Right forelimb (tissue), 1 donor: ENCODE measurements at places on chromosomes 12 and 14.
A peak's percentile ranks its signal among the peaks of the same experiment; 100 is the strongest.

- DNase-seq = no peak
These were observed 18.3 kb upstream of the TSPAN11 start for GRCh38 chr12:30908076-30908721.

DNA sequence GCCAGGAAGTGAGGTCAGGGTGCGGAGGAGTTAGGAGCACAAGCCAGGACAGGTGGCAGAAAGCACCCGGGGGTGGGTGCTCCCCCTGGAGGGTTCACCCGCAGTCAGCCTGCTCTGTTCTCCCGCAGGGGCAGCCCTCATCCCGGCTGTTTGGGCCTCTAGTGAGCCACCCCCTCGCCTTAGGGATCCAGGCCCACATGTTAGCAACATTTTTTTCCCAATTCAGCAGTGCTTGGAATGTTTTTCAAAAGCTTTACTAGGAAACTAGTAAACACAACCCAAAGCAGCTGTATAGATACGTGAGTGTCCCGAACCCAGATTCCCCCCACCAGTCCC is 28.5 kb upstream of the NXPH4 start:
- no peak for DNase-seq

- DNase-seq = peak; percentile 73
These were observed at the start of gene ALX1 for GRCh38 chr12:85280165-85280983. TSS of gene ALX1 (plus strand) at chr12:85280220. CDS start at chr12:85280262, 42 bp downstream.

DNA sequence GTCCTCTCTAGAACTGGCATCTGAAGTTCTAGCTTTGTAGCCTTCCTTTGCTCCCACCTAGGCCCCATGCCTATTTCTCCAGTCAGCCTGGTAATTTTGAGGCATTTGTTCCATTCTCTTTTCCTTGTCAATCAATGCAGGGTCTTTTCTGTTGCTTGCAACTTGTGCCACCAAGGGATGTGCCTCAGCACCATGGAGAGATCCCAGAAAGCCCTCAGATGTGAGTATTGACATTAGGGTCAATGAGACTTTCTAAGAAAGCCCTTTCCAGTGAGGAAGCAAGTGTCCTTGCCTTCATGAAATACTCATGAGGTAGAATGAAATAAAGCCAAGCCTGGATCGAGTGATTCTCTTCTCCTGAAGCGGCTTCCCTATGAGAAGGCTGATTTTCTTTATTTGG is 213.9 kb downstream of the SLC15A4 start:
- no peak for DNase-seq

GRCh38 chr12:69204191-69204590 is 35.2 kb upstream of the CPSF6 start:
- no peak for DNase-seq

DNA sequence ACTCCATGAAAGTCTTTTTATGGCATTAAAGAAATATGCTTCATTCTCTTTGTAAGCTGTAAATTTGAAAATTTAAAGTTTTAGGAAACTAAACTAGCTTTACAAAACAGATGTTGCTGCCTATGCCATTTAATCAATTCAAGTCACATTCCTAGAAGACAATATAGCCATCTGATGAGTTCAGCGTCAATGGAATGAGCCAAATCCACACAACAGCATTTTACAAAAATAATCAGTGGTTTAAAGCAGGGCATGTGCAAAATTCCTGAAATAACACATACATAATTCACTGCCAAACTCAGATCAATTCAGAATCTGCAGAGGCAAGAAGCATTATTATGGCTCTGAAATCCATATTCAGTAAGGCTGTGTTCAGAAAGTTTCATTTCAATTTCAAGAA is 75.6 kb downstream of the MED13L start:
- no peak for DNase-seq

GRCh38 chr12:129659961-129660622 is 243.7 kb downstream of the TMEM132D start:
- no peak for DNase-seq

DNA sequence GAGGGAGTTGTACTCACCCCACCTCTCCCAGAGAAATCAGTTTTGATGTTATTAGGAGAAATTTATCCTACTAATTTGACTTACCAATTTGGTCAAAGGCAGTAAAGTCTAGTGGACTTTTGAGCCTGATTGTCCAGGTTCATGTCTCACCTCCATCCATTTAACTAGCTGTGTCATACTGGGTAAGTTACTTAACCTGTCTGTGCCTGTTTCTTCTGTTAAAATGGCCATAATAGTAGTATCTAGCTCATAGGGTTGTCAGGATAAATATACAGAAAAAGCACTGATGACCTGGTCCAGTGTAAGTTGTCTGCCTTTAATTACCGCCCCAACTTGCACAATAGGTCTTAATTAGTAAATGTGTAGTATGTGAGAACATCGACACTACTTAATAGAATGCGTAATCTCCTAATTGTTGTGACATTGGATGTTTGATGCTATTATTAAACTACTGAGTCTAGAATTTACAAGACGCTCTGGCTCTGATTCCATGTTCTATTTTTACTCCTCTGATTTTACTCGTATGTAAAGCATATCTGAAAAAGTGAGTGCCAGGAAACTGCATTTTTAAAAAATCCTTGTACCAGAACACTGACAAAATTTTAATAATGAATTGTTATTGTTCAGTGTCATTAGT is 1.5 kb downstream of the RAB21 start:
- no peak for DNase-seq

- DNase-seq = peak; percentile 50
These were observed 13.7 kb downstream of the SPRYD3 start for GRCh38 chr12:53065470-53065869.

GRCh38 chr14:72539661-72540315 is 354.1 kb downstream of the DPF3 start:
- peak; percentile 33 for DNase-seq

DNA sequence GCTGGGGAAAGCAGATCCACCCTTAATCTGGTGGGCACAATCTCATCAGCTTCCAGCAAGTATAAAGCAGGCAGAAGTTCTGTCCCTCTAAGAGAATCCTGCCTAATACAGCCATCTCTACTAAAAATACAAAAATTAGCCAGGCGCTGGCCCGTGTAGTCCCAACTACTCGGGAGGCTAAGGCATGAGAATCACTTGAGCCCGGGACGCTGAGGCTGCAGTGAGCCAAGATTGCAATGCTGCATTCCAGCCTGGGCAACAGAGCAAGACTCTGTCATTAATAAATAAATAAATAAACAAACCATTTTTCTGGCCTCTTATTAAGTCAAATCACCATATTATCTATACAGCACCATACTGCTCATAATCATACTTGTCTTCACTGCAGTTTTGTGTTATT is 111.2 kb downstream of the MED13L start:
- no peak for DNase-seq

DNA sequence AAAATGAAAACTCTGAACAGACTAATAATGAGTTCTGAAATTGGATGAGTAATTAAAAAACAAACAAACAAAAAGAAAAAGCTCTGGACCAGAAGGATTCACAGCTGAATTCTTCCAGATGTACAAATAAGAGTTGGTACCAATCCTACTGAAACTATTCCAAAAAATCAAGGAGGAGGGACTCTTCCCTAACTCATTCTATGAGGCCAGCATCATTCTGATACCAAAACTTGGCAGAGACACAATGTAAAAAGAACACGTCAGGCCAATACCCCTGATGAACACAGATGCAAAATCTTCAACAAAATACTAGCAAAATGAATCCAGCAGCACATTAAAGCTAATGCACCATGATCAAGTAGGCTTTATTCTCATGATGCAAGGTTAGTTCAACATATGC is 183.9 kb upstream of the CNOT2 start:
- DNase-seq = no peak

DNA sequence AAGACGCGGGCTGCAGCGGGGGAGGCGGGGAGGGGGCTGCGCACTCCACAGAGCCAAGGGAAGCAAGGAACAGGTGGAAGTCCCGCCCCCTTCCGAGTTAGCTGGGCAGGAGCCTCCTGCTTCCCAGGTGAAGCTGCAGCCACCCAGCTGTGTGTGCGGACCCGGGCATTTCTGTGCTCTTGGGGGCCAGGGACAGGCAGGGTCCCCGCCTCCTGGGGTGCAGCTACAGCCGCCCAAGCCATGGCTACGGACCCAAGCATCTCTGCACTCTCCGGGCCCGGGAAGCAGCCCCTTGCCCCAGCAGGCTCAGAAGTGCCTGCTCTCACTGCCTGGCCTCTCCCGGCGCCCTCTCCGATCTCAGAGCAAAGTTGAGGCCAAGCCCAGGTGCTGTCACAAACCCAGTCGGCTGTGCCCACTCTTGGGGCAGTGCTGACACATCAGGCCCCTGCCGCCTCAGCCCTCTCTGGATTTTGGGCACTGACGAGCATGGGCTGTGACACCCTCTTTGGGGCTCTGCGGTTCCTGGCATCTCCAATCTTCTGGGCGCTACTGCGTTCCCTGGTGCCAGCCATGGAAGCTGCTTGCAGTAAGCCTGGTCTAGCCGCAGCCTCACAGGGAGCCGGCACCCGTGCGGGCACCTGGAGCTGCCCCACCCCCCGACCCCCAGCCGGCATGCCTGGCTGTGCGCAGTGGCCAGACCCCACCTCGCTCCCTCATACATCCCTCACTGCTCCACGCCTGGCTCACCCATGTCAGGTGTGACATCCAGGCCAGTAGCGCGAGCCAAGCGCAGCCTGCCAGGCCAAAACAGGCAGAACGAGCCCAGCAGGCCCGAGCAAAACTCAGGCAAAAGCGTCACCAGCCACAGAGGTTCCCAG is 8.5 kb upstream of the MGAT4C start:
- DNase-seq = no peak
